ENCODE measurements at places on chromosomes 16 and 17.

GRCh38 chr17:75191584-75191983 is 8.8 kb upstream of the SUMO2 start:
- DNase-seq = no peak

DNA sequence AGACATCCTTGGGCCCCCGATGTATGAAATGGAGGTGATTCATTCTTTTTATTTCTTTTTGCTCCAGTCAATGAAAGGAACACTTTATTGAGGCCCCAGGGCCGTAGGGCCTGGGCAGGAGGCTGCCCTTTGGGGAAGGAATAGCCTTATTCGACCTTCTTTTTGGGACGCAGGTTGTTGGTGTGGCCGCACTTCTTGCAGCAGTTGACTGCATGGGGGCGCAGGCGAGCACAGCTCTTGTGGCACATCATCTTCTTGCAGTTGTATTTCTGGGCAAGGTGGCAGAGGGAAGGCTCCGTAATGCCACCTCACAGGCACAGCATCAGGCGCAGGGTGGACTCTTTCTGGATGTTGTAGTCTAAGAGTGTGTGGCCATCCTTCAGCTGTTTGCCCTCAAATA is 50.9 kb downstream of the SIAH1 start:
- no peak for DNase-seq

GRCh38 chr16:27595475-27595874 is 45.5 kb downstream of the KATNIP start:
- DNase-seq = no peak

DNA sequence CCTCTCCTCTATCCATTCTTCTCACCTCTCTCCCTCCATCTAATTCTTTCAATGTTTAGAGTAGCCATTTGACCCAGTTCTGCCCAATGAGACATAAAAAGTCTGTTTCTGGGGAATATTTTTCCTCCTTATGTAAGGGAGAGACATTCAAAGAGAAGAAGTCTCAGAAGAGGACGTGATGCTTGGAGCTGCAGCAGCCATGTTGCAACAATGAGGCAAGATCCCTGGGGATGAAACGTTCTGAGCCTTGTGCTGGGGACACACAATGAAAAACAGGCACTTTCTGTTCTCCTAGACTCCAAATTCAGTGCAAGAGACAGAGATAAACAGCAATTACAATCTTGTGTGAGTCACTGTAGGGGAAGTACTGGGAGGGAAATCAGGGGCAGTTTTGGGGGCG is 130.8 kb downstream of the FOXL1 start:
- DNase-seq = no peak

DNA sequence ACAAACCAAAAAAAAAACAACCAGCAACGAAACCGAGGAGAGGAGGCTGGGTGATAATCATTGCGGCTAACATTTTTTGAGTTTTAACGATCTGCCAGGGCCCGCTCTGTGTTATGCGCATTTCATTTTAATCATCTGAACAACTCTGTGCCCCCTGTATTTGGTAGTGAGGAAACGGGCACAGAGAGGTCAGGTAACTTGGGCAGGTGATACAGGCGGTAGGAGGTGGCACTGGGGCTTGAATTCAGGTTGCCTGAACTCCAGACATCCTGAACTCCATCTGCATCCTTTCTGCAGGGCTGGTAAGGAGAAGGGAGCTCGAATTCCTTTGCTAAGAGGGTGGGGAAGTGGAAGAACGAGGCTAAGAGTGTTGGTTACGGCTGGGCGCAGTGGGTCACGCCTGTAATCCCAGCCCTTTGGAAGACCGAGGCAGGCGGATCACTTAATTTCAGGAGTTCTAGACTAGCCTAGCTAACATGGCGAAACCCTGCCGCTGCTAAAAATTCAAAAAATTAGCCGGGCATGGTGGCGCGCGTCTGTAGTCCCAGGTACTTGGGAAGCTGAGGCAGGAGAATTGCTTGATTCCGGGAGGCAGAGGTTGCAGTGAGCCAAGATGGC is 1.1 kb downstream of the CLUAP1 start:
- no peak for DNase-seq

- no peak for DNase-seq
These were observed 1.4 kb downstream of the XYLT2 start for GRCh38 chr17:50347117-50347893.

GRCh38 chr16:15572329-15573001 is 70.5 kb downstream of the MARF1 start:
- peak; percentile 26 for DNase-seq

- no peak for DNase-seq
These were observed 16.3 kb downstream of the CYB561 start for GRCh38 chr17:63429766-63430165.

- no peak for DNase-seq
These were observed 15.4 kb downstream of the ZFPM1 start for GRCh38 chr16:88468275-88469129.

DNA sequence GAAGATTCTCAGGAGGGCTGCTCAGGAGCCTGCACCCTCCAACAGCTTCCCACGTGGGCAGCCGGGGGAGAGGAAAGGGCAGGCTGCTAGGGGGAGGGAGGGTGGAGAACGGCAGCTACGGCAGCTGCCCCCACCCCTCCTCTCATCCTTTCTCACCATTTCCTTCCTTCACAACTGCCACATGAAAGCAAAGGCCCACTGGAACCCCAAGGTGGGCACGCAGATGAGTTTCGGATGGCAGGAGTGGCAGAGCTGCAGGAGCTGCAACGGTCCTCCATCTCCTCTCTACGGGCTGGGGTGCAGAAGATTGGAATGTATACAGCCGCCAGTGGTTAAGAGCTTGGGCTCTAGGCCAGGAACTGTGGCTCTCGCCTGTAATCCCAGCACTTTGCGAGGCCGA is 77.7 kb downstream of the GAS7 start:
- DNase-seq = no peak

GRCh38 chr17:42669705-42669976 is 7.2 kb downstream of the PLEKHH3 start:
- no peak for DNase-seq

GRCh38 chr16:14378689-14379467 is 251.2 kb downstream of the PARN start:
- no peak for DNase-seq

DNA sequence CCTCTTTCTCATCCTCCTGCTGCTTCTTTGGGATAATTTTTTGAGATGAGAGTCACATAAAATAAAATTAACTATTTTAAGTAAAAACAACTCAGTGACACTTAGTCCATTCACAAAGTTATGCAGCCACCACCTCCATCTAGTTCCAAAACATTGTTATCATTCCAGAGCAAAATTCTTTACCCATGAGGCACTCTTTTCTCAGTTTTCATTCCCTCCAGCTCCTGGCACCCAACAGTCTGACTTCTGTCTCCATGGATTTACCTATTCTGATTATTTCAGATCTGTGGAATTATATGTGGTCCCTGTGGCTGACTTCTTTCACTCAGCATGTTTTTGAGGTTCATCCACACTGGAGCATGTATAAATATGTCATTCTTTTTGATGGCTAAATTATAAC is 239.9 kb upstream of the DYNLRB2 start:
- no peak for DNase-seq

DNA sequence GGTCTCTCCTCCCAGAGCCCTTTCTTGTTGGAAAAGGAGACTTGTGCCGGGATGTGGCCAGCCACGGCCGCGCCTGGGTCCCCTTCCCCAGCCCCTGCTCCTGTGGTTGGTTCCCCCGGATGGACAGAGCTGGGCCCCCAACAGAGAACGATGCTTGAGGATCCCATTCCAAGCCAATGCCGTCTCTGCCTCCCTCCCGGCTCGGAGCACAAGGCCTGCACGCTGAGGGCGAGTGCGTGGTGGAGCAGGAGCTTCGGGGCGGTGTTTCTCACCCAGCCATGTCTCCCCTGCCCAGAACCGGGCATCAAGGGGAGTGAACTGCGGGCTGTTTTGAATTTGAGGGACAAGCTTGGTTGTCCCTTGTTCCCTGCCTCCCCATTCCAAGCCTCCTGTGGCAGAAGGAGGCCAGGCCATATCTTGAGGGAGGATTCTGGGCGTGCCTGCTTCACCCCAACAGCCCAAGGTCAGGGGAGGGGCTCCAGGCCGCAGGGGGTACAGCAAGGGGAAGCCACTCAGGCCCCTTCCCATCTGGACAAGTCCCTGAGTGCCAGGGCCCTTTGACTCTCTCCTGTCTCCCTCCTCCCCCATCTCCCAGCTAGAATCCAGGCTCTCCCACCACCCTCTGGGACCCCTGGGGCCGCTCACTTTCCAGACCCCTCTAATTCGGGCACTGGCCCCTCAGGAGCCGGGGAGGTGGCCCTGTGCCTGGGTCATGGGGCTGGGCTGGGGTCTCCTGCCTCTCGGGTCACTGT is 43.6 kb downstream of the SOCS3 start:
- no peak for DNase-seq

GRCh38 chr17:68458260-68459036 is 1.2 kb upstream of the WIPI1 start:
- no peak for DNase-seq

GRCh38 chr16:75481475-75481874 is 13.8 kb downstream of the CHST6 start:
- DNase-seq = no peak

- no peak for DNase-seq
These were observed 51.6 kb upstream of the CORO6 start for GRCh38 chr17:29674281-29674680.

- DNase-seq = no peak
These were observed 8.7 kb downstream of the CCL17 start for GRCh38 chr16:57413301-57413730.

GRCh38 chr17:9021992-9022572 is 772 bp downstream of the NTN1 start:
- DNase-seq = no peak

DNA sequence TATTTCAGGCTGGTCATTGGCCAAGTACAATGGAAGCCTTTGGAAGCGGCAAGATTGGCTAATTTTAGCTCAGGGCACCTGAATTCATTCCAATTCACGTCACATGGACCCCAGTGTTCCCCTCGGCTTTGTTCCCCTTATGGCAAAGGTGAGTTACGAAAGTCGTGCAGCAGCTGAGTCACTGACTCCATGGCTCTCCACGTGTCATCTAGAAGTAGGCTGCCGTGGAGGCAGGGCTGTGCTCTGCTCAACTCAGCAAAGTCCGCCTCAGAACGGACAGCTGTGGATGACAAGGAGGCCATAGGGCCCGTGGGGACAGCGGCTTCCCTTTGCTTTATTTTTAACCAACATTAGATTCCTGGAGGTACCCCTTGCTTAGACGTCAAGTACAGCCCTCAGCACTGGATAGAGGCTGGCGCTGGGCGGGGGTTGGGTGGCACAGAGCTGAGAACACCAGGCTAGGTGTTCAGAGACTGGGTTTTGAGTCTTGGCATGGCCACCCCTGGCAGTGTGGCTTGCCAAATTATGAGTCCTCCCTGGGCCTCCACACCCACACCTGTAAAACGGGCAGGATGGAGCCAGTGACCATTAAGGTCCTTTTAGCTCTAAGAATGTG is 23.6 kb downstream of the ADAD2 start:
- DNase-seq = no peak

- DNase-seq = no peak
These were observed 27.3 kb downstream of the SLFN11 start for GRCh38 chr17:35345926-35346771.

DNA sequence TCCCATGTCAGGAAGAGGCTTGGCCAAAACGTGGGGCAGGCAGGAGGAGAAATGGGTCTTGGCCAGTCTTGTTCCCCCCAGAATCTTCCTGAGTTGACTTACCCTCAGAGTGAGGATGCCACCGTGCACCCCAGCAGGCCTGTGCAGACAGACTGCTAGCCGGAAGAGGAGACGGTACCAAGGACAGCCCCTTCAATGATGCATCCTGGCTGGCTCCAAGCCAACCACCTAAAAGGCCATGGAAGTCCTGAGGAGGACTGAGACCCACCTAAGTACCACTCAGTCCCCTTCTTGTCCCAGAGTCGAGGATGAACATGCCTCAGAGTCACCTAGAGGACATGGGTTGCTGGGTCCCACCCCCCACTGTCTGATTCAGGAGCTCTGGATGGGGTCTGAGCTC is 46.7 kb upstream of the RCVRN start:
- no peak for DNase-seq

- no peak for DNase-seq
These were observed 2.1 kb upstream of the CACNG1 start for GRCh38 chr17:67041941-67042899.

DNA sequence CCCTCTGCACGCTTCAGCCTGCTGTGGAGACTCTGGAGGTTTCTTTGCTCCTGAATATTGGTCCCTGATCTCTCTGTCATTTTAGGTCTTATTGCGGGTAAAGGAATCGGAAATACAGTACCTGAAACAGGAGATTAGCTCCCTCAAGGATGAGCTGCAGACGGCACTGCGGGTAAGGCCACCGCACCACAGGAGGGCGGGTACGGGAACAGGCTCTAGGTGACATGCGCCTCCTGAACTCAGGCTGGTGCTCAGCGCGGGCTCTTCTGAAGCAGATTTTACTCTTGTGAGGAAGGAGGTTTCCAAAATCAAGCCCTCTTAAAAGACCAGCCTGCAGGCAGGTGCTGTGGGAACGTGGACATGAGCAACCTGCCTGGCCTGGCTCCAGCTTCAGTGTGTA is 29.8 kb downstream of the PLD6 start:
- no peak for DNase-seq
